Central memory CD8-positive, alpha-beta T cell (primary cell): ENCODE measurements at places on chromosomes 11 and 22.

- DNase-seq: no peak
Observed at GRCh38 chr11:18696638-18697225, 1.8 kb upstream of the TMEM86A start.

- DNase-seq: no peak
Observed at GRCh38 chr11:80686889-80687288, 1246.1 kb upstream of the TENM4 start.

GRCh38 chr11:27563201-27563600 lies 56.6 kb upstream of the LIN7C start:
- no peak for DNase-seq

DNA sequence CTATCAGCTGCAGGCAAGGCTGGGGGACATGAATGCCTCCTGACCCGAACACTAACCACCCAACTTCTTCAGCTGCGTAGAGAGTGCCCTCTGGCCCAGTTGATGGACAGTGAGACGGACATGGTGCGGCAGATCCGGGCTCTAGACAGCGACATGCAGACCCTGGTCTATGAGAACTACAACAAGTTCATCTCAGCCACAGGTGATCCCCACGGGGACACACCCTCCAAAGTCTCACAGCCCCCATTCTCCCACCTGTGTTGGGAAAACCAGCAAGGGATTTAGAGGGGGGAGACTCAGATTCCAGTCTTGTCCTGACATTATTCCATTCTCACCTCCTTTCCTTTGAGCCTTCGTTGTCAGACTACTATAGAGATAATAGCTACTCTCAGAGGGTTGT lies 912 bp downstream of the VPS51 start:
- DNase-seq: no peak

GRCh38 chr22:24392218-24392931 lies 35.0 kb upstream of the ADORA2A start:
- no peak for DNase-seq

DNA sequence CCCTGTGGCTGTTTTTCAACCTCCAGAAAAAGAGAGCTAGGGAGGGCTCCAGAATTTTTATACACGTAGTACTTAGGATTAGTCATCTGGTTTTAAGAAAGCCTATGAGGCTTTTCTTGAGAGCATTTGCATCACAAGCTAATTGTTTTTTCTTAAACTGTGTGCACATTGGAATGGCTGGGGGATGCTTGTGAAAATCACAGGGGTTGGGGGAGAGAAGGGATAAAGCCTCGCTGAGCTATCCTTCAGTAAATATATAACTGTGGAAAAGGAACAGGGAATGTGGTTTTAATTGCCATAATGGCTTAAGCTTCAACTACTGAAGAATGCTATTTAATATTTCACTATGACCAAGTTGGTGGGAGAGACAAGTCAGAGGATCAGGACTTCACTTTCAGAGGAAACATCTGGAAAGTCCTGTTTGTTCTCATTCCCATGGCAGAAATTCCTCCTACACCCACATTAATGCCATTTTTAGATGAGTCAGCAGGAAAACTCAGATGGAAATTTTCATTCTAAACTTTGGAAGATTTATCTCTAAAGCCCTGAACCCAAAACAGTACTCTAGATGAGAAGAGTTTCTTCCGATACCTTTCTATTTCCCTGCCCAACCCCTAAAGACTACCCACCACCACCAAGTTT lies 591.3 kb downstream of the LRRC4C start:
- DNase-seq: no peak

GRCh38 chr11:116693593-116694348 lies 79.0 kb downstream of the BUD13 start:
- DNase-seq: no peak

- DNase-seq: no peak
Observed at GRCh38 chr11:63521896-63522295, 14.7 kb upstream of the PLAAT4 start.

DNA sequence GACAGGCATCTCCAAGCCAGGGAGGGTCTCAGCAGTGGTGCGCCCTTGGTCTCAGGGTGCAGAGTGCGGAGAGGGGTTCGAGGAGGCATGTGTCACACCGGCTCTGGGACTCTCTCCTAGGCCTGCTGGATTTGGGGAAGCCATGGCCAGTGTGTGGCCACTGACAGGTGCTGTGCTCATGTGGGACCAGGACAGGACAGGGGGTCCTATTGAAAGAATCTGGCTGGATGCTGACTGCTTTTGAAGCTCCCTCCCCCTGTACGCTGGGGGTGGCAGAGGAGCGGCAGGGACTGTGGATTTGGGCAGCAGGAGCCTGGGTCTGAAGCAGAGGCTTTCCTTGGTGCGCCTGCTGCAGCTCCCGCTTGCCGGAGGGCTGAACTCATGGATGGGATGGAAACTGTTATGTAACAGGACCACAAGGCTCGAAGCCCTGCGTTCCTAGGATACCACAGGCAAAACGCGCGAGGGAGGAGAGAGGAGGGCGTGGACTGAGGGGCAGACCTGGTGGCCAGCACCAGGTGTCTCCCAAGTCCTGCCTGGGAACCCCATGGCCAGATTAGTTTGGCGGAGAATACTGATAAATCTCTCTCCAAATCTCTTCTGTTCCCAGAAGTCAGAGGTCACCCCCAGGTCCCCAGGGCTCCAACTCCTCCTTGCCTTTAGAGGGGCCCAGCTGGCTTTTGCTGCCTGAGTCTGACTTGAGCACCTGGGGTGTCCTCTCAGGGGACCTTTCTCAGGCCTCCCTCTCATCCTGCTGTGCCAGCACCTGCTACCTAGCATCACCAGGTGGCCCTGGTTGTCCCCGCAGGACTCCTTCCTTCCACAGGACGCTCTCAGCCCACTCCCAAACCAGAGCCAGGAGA lies 13.8 kb upstream of the TEF start:
- no peak for DNase-seq

DNA sequence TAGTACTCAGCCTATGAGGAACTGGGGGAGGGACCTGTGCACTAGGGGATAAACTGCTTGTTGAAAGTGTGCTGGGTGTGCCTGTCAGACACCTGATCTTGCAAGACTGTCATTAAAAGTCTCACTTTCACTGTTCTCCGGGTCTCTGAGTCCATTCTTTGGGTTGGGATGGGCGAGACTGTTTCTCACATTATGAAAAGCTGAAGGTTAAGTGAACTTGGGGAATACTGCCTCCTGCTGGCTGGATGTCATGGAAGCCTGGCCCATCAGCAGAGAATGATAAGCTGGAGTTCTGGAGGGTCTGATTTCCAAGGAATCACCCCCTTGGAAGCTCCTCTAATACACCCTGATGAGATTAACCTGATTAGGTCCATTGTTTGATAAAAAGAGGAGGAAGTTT lies 9.0 kb upstream of the VPREB1 start:
- peak; percentile 26 for DNase-seq

- DNase-seq: no peak
Observed at GRCh38 chr11:47869544-47870393, 21.6 kb upstream of the NUP160 start.

DNA sequence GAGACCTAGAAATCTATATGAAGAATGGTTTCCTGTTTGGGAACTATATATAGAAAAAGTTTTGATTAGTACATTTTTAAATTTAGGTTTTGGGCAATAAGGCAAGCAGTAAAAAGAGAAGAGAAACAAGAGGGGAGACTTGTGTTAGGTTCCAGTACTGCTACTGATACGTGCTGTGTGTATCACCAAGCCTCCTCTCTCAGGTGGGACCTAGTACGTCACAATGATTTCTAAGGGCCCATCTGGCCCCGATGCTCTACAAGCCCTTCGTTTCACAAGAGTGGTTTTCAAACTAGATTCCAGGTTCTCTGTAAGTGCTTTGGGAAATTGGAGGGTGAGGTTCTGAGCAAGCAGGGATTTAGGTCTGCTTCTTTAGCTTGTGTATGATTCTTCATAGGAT lies 39.2 kb downstream of the USP35 start:
- DNase-seq: no peak

- DNase-seq: no peak
Observed at GRCh38 chr11:15845261-15845660, 511.1 kb downstream of the SOX6 start.

DNA sequence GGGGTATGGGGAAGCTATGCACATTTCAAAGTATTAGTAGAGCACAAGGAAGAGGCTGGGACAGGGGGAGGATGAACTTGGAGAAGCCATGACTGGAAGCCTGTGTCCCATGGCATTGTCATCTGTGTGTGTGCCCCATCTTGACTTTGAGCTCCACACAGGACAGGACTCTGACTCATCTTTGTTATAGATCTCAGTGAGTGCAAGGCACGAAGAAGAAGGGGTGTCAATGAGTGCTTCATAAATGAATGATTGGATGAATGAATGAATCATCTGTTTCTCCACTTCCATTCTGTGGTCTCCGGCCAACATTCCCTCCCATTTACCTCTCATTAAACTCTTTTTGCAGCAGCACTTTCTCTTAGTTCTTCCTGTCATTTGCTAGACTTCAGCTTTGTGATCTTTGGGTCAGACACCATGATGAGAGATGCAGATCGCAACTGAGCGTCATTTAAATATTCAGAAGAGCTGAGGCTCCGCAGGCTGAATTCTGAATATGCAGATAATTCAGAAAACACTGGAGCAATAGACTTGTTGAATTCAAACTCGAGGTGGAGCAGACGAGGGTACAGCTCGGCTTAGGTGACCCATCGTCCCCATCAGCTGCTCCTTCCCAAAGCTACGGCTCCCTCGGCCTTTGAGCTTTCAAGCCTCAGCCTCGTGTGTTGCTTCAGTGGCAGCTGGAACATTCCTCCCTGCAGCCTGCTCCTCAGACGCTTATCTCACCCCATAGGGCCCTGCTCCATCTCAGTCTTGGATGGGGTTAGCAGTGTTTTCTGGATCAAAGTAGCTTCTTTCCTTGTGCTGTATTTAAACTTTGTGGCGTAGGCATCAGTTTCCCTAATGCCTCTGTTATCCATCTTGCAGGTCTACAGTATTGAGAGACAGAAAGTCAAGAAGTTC lies 30.8 kb downstream of the APOL3 start:
- no peak for DNase-seq

DNA sequence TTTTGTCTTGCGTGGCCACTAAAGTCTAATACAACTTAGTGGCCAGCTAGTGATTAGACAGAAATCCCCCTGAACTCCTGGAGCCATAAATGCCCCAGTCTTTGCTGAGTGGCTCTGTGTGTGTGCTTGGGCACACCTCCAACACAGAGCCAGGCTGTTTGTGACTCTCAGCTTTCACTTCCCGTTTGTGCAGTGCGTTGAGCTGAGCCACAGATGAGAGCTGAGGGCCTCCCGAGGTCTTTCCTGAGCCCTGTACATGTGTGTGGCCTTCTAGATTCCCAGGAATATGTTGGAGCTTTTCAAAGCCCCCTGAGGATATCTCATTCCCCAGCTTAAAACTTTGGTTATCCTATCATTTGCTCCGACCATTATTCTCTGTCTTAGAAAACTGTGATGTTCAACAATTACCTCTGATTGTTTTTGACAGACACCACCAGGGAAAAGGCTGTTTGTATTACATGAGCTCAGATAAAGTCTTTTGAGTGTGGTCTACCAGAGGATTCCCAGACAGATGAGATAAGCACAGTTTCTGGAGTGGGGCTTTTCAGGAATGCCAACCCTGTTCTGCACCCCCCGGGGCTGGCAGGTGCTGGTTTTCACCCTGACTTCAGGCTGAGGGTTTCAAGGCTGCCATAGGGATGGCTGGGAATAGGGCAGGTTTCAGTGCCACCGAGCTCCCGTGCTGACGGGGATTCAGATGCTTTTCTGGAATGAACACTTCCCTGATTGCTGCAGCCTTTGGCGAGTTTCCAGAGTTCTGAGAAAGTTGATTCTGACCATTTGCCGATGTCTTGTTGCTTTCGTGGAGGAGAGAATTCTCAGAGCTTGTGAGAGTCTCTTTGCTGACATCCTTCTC lies 23.8 kb downstream of the IGHMBP2 start:
- DNase-seq: no peak

- DNase-seq: no peak
Observed at GRCh38 chr11:44005063-44005701, 42.6 kb upstream of the ACCSL start.

DNA sequence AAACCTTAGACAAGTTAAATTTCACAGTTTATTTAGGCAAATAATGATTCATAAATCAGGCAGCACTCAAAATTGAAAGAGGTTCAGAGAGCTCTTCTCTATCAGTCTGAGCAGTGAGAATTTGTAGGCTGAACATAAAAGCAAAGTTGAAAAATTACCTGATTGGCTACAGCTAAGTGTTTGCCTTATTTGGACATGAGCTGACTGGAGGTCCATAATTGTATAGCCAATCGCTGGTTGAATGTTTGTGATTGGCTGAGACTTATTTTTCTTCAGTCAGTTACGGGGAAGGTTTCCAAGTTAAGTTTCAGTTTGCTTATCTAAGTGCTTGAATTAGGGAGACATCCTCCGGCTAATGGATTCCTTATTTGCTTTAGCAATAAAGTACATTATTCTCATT lies 527.5 kb downstream of the CNTN5 start:
- DNase-seq: no peak

DNA sequence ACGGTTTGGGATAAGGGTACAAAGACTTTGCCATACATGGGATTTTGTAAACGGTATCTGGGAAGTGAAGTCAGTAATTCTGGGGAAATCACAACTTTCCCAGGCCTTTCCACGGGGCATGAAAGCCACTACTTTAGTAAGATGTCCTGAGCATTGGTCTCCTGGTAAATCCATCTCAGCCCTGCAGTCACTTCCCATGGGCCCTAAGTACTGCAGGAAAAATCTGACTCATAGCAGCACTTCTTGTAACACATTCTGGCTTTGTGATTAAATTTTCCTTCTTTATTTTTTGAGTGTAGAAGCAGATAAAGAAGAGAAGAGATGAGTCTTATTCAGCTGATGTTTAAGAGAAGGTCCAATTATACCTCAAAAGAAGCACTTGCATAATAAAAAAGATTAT lies 67.6 kb downstream of the BLID start:
- DNase-seq: no peak

GRCh38 chr22:36617694-36618522 lies 85.6 kb downstream of the CACNG2 start:
- DNase-seq: no peak

DNA sequence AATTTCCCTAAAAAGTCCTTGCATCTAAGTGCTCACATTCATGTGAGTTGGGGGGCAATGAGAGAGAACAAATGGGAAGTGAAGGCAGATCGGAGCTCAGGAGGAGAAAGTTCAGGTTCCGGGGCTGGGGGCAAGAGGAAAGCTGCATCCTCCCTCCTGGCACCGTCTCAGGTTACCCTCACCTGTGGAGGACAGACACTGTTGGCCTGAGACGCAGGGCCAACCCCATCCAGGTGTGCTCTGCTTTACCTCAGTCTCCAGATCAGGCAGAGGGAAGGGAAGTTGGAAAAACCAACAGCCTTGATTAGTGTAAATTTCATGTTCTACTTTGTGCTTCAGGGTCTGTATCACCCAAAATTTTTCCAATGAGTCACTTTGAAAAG lies 146.9 kb downstream of the TRIM29 start:
- no peak for DNase-seq

DNA sequence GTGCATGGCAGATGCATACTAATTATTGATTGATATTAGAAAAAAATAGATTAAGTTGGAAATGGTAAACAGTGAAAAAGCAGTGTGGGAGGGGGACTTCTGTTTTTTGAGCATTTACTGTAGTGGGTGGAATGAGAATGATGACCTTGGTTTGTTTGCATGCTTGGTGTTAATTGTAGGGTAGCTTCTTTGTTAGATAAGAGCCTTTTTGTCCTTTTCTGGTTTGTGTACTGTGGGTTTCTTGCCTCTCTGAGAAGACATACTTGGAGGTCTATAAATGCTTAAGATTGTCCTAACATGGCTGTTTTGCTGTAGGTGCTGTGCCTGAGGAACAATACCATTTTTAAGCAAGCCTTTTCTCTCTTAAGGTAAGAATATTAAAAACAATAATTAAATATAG lies 17.0 kb downstream of the MRPL48 start:
- no peak for DNase-seq

GRCh38 chr22:31138126-31138525 lies 2.2 kb downstream of the PLA2G3 start:
- DNase-seq: no peak
